ENCODE measurements at places on chromosomes 3 and 15.

GRCh38 chr3:197041875-197042488 lies 12.4 kb upstream of the MELTF start:
- DNase-seq = no peak

DNA sequence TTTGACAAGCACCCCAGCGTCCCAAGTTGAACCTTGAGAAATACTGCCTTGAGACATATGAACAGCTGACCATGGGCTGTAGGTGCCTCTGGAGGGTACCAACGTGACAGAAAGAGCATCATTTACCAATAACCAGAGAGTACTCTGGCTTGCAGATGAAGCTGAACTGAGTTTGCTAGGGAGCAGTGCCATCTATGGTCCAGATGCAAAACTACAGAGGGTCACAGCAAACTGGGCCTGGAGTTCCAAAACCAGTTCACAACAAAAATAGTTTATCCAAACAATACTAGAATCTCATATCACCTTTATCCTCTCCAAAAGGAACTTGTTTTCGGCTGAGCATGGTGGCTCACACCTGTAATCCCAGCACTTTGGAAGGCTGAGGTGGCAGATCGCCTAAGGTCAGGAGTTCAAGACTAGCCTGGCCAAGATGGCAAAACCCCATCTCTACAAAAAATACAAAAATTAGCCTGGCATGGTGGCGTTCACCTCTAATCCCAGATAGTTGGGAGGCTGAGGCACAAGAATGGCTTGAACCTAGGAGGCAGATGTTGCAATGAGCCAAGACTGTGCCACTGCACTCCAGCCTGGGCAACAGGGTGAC lies 69.3 kb downstream of the CHAC1 start:
- peak; percentile 42 for DNase-seq

- DNase-seq = no peak
These were observed 70.7 kb downstream of the FAM43A start for GRCh38 chr3:194756460-194756779.

- DNase-seq = no peak
These were observed 2.4 kb downstream of the TSC22D2 start for GRCh38 chr3:150410311-150411105.

DNA sequence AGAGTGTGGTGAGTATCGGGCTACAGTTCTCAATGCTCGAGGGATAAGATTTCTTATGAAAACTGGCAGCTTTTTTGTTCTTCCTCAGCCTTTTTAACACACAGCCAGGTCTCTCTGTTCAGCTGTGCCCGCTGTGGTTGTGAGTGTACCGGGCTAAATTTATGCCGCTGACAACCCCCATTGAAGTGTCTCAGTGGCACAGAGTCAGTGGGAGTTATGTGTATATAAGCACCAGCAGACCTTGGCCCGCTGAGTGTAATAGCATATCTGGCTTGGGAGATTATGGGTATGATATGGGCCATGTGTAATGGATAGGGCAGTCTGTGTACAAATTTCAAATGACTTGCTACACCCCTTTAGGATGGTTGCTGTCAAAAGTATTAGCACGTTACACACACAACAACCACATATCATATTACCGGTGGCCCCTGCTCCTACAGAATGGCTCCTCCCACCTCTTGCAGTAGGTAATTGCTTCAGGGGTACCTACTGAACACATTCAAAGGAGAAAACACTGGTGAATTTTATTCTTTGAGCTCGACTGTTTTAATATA lies 26.9 kb upstream of the NR2F2 start:
- no peak for DNase-seq

DNA sequence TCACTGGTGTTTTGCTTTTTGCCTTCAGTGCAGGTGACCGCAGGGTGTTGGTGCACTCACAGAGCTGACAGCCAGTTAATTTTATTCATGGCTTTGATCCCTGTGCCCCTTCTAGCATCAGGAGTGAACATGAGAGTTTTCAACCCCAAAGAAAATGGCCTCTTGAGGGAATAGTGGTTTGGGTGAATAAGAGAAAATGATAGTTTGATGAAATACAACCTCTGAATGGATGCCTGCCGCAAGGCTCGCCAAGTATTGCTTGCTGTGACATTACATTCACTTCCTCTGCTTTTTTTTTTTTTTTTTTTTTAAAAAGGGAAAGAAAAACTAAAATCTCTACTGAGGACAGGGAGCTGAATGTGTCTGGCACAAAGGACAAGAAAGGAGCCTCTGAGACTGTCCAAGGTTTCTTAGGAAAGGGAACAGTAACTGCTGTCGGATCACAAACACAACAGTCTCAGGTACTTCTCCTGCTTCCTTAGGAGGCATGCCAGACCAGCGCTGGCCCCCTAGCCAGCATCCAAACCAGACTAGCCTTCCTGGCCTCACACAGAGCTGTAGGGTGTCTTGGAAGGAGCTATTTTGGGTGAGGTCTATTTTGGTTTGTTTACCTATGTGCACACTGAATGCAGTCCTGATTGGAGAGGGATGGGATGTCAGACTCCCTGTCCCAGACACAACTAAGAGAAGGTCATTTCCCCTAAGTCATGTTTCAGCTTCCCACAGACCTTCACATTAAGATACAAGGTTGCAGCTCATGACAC lies 29.0 kb downstream of the CCDC80 start:
- no peak for DNase-seq

GRCh38 chr3:39208463-39209055 lies 16.2 kb upstream of the XIRP1 start:
- peak; percentile 60 for DNase-seq

DNA sequence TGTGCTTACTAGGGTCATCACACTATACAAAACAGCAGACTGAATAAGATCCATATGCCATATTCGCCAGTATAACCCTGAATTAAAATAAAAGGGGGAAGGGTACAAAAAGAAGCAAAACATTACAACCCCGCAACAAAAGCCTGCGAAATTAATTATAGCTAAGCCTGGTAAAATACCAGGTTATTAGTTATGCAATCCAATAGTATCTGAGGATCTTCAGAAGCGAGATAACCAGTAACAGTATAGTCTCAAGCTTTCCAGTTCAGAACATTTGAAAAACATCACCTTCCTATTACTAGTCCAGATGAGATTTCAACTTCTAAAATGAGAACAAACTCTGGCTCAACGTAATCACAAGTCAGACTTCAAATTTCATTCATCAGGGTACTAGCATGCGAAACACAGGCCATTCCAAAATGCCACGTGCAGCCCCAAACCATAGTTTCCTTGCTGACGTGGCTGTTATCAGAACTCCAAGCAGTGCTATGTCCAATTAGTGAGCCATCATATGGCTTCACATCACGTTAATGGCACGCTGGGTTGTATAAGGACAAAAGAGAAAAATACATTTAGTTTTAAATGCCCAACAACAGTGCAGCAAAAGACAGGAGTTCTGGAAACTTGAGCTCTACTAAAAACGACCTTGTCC lies 1.1 kb downstream of the SSR3 start:
- DNase-seq = no peak

DNA sequence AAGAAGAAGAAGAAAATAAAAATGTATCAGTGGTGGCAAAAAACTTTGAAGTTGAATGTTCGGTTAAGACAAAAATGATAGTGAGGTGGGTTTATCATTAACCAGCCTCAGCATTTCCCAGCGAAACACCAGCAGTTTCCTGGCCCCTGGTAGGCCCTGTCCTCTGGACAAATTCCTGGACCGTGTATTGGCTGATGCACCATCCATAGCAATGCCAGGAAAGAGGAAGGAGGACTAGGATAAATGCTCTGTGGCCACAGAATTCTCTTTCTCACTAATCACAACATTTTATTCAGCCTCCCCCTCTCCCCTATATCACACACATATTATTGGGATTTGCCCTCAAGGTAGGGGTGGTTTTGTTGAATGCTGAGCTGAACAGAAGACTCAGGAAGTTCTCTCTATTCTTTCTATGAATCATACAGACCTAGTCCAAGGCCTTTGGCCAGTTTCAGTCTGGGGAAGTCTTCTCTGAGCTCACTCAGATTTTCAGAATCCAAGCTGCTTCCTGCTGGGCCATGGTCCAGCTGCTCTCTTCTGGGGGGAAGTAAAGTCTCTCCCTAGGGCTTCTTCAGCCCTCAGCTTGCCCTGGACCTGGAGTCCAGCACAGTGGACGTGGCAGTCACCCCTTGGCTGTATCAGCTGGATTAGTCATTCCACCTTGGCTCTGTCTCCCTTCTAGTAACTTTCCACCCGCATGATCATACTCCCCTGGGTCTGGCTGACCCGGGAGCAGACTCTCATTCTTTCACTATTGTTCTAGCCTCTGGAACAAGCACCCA lies 27.6 kb downstream of the SLC28A1 start:
- peak; percentile 85 for DNase-seq

- DNase-seq = no peak
These were observed 51.6 kb downstream of the QTRT2 start for GRCh38 chr3:114108137-114108536.

- no peak for DNase-seq
These were observed 190.9 kb downstream of the TJP1 start for GRCh38 chr15:29631076-29632070.

GRCh38 chr15:93819826-93820225 lies 411.5 kb upstream of the MCTP2 start:
- no peak for DNase-seq

GRCh38 chr3:59709702-59710553 lies 660.1 kb upstream of the CFAP20DC start:
- no peak for DNase-seq

DNA sequence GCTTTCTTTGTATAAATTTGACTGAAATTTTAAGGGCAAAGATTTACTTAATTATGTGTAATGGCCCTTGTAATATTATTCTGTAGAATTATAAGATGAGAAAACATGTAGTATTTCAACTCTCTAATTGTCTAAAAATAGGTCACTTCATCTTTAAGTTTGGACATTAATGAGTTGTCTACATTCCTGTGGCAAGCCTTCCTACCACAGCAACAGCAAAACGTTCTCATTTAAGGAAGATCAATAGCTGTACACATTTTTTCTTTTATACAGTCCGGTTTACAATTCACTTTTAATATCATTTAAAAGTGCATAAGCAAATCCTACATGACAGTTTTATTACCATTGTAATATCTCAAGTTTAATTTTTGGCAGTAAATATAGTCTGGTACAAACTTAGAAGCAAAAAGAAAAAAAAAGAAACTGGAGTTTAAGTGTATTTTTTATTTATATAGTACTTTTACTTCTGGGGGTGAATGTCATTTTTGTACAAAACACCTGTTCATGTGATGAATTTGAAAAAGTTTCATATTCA lies 501.8 kb downstream of the ZPLD1 start:
- DNase-seq = no peak

DNA sequence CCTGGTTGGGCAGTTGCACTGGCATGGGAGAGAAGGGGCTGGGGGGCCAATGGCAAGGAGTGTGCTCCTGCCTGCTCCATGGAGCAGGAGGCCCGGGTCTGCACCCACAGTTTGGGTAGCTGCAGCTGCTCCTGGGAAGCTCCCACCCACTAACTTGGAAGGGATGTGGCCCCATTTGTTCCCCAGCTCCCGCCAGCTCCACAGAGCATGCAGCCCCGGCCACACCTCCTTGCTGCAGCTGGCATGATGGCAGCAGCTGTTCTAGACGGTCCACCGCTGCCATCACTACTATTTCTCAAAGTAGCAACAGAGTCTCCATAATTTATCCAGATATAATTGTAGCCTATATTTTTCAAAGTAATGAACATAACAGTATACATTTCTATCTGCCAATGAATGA lies 65.8 kb downstream of the PIK3CB start:
- no peak for DNase-seq

DNA sequence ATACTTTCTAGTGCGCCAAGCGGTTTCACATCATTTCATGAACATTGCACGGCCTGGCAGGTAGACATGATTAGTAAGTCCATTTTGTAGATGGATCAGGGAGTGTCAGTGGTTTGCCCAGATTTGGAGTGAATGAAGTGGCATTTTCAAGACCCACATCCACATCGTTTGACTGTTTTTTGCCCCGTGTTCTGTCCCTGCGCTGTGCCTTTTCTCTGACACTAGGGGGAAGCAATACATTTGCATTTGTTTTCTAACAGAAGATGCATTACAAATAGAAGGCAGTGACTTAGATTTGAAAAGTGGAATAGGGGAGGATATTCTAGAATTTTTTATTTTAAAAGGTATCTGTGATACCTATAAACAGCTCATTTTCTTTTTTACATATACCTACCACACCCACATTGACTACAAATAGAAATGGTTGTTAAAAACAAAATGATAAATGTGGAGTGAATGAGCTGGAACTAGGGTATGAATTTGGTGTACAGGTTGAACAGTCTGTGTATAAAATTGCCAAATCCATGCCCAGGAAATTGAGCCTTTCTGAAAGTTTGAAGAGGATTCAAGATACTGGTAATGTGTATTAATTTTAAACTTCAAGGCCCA lies 98.0 kb downstream of the USP13 start:
- peak; percentile 24 for DNase-seq

DNA sequence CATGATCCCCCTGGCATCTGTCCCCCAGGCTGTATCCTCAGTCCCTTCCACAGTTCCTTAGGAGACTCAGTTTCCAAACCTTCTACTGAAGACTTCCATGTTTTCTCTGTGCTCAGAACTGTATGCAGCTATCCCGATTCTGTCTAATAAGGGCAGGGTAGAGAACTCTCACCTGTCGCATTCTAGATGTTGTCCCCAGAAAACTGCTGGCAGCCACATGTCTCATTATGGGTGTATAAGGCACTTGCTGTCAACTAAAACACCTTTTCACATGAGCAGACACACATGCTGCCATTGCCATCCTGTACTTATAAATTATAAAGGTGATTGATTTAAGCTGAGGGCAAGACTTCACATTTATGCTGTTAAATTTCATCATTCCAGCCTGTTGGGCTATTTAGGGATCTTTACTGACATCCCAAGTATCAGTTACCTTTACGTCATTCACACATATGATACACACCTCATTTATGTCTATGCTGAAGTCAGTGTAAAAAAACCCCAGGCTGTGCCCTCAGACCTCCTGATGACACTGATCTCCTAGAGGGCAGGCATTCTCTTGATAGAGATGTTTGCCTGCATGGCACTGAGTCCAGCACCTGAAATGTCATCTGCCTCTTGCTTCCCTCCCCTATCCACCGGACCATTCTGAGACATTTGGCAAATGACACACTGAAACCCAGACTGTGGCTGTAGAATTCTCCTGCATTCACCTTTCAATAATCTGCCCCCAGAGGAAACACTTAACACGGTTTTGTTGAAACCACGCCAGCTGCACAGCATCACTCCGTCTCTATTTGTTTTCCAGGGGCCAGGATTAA lies 35.8 kb downstream of the BTD start:
- DNase-seq = no peak

GRCh38 chr3:88009066-88009465 lies 49.7 kb downstream of the CGGBP1 start:
- no peak for DNase-seq

- no peak for DNase-seq
These were observed 128.3 kb downstream of the TMCO5A start for GRCh38 chr15:38062696-38063095.

DNA sequence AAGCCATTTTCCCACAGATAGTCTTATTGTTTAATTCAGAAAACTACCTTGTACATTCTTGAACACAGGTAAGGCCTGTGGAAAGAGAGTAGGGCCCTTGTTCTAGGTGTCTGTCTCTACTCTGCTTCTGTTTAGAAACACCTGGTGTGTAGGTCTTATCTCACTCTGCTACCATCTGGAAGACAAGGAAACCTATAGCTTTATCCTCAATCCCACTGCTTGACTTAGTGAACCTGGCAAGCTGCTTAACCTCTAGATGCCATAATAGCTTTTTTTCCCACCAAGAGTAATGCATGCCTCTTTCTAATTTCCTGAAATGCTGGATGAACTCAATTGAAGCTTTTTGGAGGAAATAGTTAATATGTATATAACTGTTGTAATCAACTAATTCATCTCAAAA lies 82.6 kb upstream of the RAP2B start:
- DNase-seq = no peak

GRCh38 chr3:158762701-158763100 lies 30.4 kb upstream of the RARRES1 start:
- DNase-seq = no peak

Measured in HuH-7 (cell line).